ENCODE measurements at places on chromosomes 6 and 20. TPM values are rescaled to one million over a fixed set of nuclear protein-coding genes. Genes with fewer than 3 reads are reported as not detected.

The KCNK16 gene
- total RNA-seq: not detected

The PET117 gene
- 9.8 TPM for total RNA-seq

The PRKN gene
- total RNA-seq: 0.57 TPM

The CGAS gene
- 22.1 TPM for total RNA-seq

The BCAS4 gene
- total RNA-seq: 19.3 TPM

The FAM83C gene
- total RNA-seq: not detected

The ZNF133 gene
- total RNA-seq: 9.9 TPM

The C20orf141 gene
- not detected for total RNA-seq

The GNRH2 gene
- 0.99 TPM for total RNA-seq

The SLC4A11 gene
- total RNA-seq: 0.14 TPM

The KIF13A gene
- 0.20 TPM for total RNA-seq

The VWA7 gene
- total RNA-seq: 2.6 TPM

The CTNNBL1 gene
- total RNA-seq: 79.4 TPM

The BLOC1S5 gene
- 26.1 TPM for total RNA-seq

The RBPJL gene
- not detected for total RNA-seq

The SYNJ2 gene
- total RNA-seq: 31.6 TPM

The EHMT2 gene
- total RNA-seq: 40.1 TPM

The ID4 gene
- total RNA-seq: not detected

The RAB44 gene
- 0.12 TPM for total RNA-seq

The EYA4 gene
- not detected for total RNA-seq

The SLC17A9 gene
- total RNA-seq: 17.5 TPM

The OPRM1 gene
- not detected for total RNA-seq

The RNF182 gene
- not detected for total RNA-seq

The PLA2G7 gene
- not detected for total RNA-seq

The ECT2L gene
- total RNA-seq: not detected

The SAMD10 gene
- total RNA-seq: 65.4 TPM

The PRL gene
- total RNA-seq: not detected

The HLA-DQB1 gene
- total RNA-seq: not detected

The SOBP gene
- total RNA-seq: not detected

The NKAIN4 gene
- not detected for total RNA-seq

The TMEM74B gene
- 8.3 TPM for total RNA-seq

The DYNLT2 gene
- total RNA-seq: 2.3 TPM

The CAGE1 gene
- 0.30 TPM for total RNA-seq

The TRIM40 gene
- not detected for total RNA-seq

The SCRT2 gene
- not detected for total RNA-seq
